ENCODE measurements at places on chromosomes 5 and 9. TPM values are rescaled to one million over a fixed set of nuclear protein-coding genes. Genes with fewer than 3 reads are reported as not detected.

Gene TNPO1
- 498 TPM for total RNA-seq

DNA sequence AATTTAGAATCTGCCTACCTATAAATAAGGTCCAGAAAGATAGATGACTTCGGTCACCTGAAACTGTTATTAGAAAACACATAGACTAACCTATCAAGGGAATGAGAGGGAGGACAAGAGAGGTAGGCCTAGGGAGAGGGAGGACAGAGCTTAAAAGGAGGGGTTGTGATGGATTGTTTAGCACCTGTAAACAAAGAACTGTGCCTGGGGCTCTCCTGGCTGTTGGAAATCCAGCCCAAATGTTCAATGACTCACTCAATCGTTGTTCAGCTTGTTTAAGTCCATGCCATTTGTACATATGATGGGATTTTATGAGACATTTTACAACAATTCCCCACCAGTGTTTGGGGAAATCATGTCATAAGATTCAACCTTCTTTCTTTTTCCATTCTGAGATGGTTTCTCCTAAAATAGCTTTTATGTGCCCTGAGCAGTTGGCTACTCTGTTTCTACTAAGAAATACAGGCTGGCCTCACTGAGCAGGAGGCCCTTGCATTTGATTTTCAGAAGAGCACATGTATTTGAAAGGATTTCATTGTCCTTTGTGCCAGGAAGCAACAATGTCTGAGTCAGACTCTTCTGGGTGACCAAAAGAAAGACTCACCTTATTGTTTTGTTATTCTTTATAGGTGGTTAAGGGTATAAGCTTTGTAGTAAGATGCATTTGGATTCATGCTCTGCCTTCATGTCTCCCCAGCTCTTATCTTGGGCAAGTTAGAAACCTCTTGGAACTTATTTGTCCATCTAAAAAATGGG, 48.2 kb upstream of the GPR151 start:
- no peak for DNase-seq

GRCh38 chr5:129853588-129853987, 50.7 kb upstream of the CHSY3 start:
- DNase-seq = no peak

Gene TAF1L
- not detected for total RNA-seq

GRCh38 chr5:159826351-159827214, 89.7 kb upstream of the ADRA1B start:
- peak; percentile 9 for DNase-seq

DNA sequence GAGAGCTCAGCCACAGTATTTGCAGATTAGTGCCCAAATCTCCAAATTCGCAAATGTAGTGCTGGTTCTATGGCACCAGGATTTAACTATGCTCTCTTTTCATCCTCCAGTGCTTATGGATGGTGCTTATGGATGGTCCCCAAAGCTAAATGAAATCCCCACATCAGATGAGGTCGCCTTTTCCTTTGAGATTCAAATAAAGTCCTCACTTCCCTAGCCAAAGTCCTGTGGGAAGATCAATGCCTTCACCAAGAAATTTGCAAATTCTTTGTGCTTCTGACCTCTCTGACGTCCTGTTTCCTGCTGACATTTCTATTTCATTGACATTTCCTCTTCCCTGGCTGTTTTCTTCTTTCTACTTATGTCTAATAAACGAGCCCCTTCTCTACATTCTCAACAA, 1077.0 kb upstream of the C9orf72 start:
- DNase-seq = no peak

Gene CARTPT
- total RNA-seq = not detected

Gene CORO2A
- total RNA-seq = 0.69 TPM

Gene GLRA1
- not detected for total RNA-seq

DNA sequence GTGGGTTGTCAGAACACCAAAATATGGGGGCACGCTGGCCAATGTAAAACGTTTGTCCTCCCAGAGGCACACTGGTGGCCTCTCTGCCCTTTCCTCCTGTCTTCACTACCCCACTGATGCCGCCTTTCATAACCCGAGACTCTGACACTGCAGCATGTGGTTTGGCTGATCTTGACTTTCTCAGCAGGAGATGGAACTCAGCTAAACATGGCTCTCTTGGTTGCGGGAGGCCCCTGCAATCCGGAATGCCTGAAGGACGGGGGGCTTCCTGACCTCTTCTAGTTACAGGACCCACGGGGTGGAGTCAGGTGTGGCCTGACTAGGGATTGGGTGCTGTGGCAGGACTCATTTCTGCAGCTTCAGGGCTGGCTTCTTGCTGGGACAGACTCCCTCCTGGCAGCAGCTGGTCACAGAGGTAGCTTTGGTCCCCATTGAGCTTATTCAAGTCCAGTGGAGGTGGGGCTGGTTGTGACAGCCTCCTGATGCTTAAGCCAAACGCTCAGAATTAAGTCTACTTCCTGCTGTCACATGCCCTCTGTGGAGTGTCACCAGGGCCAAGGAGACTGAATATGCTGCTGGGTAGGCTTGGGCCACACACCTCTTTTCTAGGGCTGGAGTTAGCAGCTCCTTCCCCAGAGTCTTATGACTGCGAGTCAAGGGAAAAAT, 44.2 kb downstream of the NXNL2 start:
- no peak for DNase-seq

- DNase-seq = no peak
These were observed 82.0 kb upstream of the TRIM32 start for GRCh38 chr9:116605060-116605459.

GRCh38 chr9:27943501-27943900, 370.2 kb upstream of the C9orf72 start:
- DNase-seq = no peak

- no peak for DNase-seq
These were observed 3.5 kb upstream of the PHF2 start for GRCh38 chr9:93572636-93573515.

GRCh38 chr9:84659313-84659712, 10.2 kb upstream of the NTRK2 start:
- no peak for DNase-seq

Gene ISCA1
- 79.1 TPM for total RNA-seq

Gene CDO1
- total RNA-seq = not detected

- no peak for DNase-seq
These were observed 92.5 kb downstream of the MTX3 start for GRCh38 chr5:79898611-79899010.

Gene TMEFF1
- 0.42 TPM for total RNA-seq

- peak; percentile 27 for DNase-seq
These were observed 168.5 kb downstream of the RAB3C start for GRCh38 chr5:58751222-58751837.

Gene CCDC107
- 8.4 TPM for total RNA-seq

DNA sequence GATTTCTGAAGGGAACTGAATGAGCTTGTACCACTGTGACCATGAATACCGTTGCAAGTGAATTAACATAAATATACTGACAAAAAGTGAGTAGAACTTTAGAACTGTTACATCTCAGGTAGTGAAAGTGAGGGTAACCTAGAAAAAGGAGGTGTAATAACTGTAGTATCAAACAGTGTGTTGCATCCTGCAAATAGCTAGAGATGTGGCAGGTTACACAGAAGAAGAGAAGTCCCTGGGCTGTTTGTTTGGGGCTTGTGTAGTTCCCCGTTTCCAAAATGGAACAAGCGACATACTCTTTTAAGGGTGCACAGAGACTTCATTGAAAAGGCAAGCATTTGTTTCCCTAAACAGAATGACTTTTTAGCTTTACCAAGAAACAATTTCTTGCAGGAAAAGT, 214.8 kb downstream of the NR3C1 start:
- no peak for DNase-seq

Data from NCI-H460 (cell line).